ENCODE measurements at places on chromosomes 5 and 9. TPM values are rescaled to one million over a fixed set of nuclear protein-coding genes. Genes with fewer than 3 reads are reported as not detected.

Gene OTULINL
- total RNA-seq = 44.7 TPM

Gene UNC13B
- 0.86 TPM for total RNA-seq

Gene PDLIM4
- total RNA-seq = not detected

Gene CDH12
- total RNA-seq = not detected

Gene LEAP2
- 1.3 TPM for total RNA-seq
